ENCODE measurements at places on chromosomes 2 and 18.

DNA sequence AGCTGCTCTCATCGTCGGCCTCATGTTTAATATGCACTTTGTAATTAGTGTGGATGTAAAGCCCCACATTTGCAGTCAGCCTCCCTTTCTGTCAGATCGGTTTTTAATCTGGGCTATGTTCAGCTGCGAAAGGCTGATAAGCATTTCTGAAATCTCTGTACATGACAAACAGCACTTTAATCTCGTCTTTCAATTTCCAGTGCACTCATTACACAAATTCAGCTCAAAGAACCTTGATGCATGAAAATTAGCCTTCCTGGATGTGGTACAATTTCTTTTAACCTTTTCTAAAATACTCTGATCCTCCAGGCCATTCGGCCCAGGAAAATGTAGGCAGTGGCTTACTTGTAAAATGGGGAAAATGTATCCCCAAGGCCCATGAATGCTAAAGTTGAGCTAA, 265.1 kb downstream of the RND3 start:
- no peak for DNase-seq

- no peak for DNase-seq
These were observed 185.4 kb upstream of the GLI2 start for GRCh38 chr2:120550282-120550681.

- no peak for DNase-seq
These were observed 352.9 kb downstream of the LPIN1 start for GRCh38 chr2:12099374-12099773.

DNA sequence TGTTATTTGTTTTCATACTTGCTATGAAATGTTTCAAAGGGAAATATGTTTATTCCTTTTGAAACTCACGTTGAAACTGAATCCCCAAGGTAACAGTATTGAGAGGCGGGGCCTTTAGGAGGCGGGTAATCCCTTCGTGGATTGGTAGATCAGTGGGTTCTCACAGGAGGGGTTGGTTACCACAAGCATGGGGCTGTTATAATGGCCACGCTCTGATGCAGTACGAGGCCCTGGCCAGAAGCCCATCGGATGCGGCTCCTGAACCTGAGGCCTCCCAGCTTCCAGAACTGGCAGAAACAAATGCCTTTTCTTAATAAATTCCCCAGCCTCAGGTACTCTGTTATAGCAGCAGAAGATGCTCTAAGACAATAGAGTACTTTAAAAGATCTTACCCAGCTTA, 135.7 kb downstream of the ASB1 start:
- DNase-seq = no peak
